Non-pigmented ciliary epithelial cell (primary cell): ENCODE measurements at places on chromosomes 5 and 9.

- DNase-seq = no peak
Observed at GRCh38 chr9:114287763-114288192, 35.1 kb upstream of the ORM1 start.

GRCh38 chr9:33080534-33080933 is 4.1 kb upstream of the SMU1 start:
- DNase-seq = no peak

GRCh38 chr5:143886651-143887638 is 75.0 kb downstream of the HMHB1 start:
- DNase-seq = no peak

DNA sequence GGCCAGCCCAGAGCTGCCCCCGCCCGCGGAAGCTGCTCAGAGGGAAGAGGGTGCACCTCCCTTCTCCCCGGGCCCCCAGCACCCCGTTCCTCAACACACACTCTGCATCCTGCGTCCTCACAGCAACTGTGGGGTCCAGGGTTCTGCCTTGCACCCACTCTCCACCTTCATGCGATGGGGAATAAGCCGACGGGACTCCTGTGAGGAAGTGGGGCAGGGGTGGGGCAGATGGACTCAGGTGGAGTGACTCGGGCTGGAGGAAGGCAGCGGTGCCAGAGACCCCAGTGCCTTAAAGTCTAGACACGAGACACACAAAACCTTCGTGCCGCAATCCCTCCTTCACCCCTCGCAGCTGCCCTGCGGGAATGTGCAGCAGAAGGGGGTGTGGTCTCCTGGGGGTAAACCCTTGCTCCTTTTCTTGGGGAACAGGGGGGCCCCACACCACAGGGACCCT is 8.6 kb downstream of the BRD3 start:
- DNase-seq = no peak

DNA sequence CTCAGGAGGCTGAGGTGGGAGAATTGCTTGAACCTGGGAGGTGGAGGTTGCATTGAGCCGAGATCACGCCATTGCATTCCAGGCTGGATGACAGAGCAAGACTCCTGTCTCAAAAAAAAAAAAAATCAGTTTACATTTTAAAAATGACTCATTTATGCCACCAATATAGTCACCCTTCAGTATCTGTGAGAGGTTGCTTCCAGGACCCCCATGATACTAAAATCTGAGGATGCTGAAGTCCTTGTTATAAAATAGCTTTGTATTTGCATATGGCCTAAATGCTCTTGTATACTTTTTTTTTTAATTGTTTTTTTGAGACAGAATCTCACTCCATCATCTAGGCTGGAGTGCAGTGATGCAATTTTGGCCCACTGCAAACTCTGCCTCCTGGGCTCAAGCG is 5.8 kb downstream of the OCLN start:
- no peak for DNase-seq

DNA sequence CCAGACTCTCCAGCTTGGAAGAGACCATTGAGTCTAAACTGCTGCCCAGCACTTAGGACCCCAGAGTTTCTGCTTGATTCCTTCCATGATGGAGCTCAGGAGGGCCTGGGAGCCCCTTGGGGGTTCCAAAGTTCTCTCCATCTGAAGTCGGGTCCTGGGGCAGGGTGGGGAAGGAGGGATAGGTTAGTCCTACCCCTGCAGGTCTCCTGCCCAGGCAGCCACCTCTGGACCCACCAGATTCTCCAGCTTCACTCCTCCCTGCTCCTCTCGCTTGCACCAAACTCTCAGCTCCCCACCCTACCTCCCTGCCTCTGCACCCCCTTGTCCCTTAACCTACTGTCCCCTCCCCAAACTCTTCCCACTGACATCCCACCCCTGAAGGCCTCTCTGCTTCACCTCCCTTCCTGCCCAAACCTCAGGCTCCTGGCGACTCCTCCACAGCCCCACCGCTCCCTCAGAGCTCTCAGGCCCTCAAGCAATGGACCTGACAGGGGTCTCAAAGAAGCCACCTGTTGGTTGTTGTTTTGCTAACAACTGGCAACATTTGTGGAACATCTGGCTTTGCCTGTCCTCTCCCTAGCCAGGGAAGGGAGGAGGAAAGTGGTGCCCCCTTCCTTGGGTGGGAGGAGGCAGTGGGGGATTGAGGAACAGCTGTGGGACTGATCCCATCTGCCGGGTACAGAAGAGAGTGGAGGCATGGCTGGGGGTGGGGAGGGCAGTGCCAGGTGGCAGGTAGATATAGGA is 137.5 kb downstream of the RGS3 start:
- no peak for DNase-seq

- no peak for DNase-seq
Observed at GRCh38 chr5:14343376-14343775, 200.2 kb downstream of the TRIO start.

DNA sequence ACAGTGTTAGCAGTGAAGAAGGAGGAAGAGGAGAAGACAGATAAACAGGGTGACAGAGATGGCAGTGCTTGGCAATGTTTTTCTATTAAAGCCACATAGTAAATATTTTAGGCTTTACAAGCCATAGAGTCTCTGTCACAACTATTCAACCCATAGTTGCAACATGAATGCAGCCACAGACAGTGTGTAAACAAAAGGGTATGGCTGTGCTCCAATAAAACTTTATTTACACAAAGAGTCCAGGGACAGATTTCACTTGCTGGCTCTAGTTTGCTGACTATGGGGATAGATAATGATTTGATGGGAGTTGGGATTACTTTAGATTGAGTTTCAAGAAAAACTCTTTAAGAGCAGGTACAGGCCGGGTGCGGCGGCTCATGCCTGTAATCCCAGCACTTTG is 224.8 kb upstream of the SEMA6A start:
- no peak for DNase-seq

GRCh38 chr9:107485458-107486043 is 4.0 kb downstream of the KLF4 start:
- no peak for DNase-seq

GRCh38 chr5:155460501-155460931 is 447.0 kb downstream of the KIF4B start:
- DNase-seq = no peak

DNA sequence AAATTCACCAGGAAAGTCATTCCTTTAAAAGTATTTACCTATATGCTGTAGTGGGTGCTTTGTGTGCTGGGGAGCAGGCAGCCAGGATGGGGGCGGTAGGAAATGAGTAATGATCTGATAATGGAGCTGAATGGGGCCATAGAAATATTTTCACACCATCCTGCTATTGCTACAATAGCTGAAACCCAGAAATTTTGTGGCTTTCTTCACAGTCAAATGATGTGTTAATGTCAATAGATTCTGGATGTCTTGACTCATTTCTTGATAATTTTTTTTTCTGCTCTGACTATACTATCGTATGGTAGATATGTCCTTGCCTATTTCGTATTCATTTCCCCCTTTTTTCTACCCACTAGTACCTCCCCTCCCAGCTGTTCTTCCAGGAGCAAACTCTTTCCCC is 59.5 kb downstream of the RORB start:
- peak; percentile 37 for DNase-seq

GRCh38 chr9:6790866-6791265 is 33.1 kb downstream of the KDM4C start:
- DNase-seq = no peak
